Adipocyte (in vitro differentiated cells): ENCODE measurements at places on chromosomes 2 and 18.

GRCh38 chr2:111665011-111665410 lies 219.0 kb downstream of the ANAPC1 start:
- no peak for DNase-seq

DNA sequence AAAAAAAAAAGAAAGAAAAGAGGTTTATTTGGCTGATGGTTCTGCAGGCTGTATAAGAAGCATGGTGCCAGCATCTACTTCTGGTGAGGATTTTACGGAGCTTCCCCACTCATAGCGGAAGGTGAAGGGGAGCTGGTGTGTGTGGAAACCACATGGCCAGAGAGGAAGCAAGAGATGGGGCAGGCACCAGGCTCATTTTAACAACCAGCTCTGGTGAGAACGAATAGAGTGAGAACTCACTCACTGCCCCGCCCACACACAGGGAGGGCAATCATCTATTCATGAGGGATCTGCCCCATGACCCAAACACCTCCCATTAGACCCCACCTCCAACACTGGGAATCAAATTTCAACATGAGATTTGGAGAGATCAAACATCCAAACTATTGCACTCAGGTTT lies 68.5 kb downstream of the MOGAT1 start:
- DNase-seq = no peak

DNA sequence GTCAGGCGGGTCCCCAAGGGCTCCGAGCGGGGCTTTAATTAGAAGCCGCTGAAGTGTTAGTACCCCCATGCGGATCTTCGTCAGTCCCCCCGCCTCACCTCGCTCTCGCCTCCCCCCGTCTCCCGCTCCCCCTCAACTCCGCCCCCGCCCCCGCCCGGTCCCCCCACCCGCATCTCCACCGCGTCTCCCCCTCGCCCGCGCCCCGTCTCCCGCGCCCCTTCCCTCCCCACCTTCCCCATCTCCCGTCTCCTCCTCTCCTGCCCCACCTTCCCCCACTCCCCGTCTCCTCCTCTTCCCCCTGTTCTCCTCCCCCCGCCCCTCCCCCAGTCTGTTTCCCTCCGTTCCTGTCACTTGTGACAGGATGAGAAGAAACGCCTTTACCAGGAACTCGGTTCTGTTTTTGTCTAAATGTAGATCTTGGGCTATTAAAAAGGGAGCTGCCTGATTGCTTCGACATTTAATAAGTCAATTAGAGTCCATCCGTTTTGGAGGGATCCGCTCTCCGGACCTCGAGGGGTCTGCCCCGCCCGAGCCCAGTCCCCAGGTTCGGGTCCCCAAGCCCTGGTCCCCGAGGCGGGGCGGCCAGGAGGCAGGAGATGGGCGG lies 969 bp upstream of the ALKAL2 start:
- peak; percentile 8 for DNase-seq

DNA sequence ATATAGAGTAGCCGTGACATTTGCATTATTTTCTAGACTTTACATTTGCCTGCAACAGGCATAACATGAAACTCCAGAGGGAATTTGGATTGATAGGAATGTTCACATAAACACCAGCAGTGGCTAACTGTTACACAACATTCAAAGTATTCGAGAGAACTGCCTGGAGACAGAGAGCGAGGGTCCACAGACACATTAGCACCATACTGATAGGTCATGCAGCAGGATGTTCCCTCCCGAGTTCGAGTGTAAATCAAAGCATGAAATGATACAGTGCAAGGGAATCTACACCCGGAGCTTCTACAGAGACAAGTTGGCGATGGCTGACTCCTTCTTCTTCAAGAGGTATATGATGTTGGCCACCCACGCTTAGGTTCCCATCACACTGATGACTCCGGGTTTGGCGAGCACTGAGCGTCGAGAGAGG lies 89.5 kb downstream of the COL6A3 start:
- peak; percentile 76 for DNase-seq

DNA sequence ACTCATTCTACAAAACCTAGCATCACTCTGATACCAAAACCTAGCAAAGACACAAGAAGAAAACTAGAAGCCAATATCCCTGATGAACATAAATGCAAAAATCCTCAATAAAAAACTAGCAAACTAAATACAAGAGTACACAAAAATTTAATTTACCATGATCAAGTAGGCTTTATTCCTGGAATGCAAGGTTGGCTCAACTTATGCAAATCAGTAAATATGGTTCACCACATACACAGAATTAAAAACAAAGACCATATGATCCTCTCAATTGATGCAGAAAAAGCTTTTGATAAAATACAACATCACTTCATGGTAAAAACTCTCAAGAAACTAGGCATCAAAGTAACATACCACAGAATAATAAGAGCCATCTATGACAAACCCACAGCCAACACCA lies 188.3 kb downstream of the ETAA1 start:
- DNase-seq = no peak

DNA sequence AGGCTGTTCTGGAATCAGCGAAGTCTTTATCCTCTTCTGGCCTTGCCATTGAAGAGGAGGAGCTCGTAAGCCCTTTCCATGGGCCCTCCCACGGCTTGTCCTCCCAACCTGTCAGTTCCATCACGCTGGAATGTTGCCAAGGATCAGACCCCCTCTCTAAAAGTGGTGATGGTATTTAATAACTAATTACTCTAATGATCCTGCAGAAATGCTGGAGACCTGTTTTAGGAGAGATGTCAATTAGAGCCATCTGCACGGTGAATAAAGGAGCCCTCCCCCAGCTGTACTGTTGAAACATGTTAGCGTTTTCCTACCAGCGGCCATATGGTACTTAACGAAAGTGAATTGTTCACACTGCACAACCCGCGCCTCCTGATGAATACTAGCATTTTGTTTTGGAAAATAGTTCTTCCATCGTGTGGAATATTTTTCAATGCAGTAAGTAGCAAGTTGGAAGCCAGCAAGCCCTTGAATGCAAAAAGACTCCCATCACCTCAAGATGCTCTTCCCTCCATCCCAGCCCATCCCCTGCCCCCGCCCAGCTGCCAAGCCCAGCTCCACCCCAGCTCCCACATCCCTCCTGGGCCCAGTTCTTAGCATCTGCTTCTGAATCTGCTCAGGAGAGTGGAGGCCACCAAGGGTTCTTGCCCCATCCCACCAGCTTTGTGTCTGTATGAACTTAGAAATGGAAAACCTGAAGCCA lies 145.4 kb downstream of the KLHL29 start:
- DNase-seq = no peak

DNA sequence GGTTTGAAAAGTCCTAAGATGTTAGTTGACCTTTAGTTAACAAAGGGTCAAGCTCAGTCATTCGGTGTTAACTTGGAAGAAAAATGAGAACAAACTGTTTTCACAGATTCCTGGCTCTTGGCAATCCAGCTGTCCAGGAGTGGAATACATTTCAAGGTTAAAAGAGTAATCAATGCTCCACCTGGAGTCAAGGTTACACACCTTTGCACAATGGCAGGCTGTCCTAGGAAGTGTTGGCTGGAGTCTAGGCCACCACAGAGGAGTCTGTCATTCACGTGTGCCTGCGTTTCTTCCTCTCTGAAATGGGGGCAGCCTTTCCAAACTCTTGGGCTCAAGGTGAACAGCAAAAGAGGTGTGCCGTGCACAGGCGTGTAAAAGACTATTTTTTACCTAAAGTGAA lies 6.3 kb upstream of the ID2 start:
- no peak for DNase-seq

GRCh38 chr2:144944546-144945220 lies 424.8 kb upstream of the ZEB2 start:
- DNase-seq = no peak
